Mesendoderm (in vitro differentiated cells): ENCODE measurements at places on chromosomes 1 and 21.

- no peak for DNase-seq
Observed at GRCh38 chr21:37550157-37550556, 183.6 kb downstream of the DYRK1A start.

GRCh38 chr1:168887381-168887780, 158.4 kb upstream of the DPT start:
- DNase-seq, result no peak

GRCh38 chr1:208542309-208542708, 298.1 kb upstream of the PLXNA2 start:
- no peak for DNase-seq

- DNase-seq, result no peak
Observed at GRCh38 chr1:29835406-29835805, 599.1 kb downstream of the PTPRU start.

GRCh38 chr21:41090981-41091380, 77.0 kb upstream of the BACE2 start:
- DNase-seq, result no peak

GRCh38 chr1:112718691-112719418, 3.7 kb upstream of the PPM1J start:
- DNase-seq, result peak; percentile 61

GRCh38 chr21:42254651-42255601, 36.0 kb downstream of the ABCG1 start:
- no peak for DNase-seq

DNA sequence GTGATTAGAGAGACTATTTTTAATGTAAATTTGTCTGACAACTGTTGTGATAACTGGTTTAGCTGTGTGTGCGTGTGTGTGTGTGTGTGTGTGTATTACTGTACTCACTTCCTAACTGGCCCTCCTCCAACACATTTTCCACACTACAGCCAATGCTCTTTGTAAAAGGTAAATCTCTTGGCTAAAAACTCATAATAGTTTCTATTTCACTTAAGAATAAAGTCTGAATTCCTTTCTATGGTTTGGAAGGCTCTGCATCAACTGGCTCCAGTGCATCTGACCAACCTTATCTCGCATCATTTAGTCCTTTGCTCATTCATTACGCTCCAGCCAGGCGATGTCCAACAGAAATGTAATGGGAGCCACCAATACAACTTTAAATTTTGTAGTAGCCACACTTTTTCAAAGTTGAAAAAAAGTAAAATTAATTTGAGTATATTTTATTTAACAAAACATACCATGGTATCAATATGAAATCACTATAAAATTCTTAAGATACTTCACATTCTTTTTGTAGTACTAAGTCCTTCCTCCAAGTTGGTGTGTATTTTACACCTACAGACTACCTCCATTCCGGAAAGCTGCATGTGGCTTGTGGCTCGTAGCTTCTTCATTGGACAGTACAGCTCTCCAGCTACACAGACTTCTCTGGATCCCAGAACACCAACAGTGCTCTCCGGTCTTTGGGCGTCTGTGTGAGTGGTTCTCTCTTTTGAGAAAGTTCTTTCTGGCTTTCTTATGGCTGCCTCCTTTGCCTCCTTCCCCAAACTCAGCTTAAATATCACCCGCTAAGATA, 68.9 kb downstream of the NRIP1 start:
- DNase-seq, result peak; percentile 66

- DNase-seq, result no peak
Observed at GRCh38 chr21:34695434-34695833, 26.6 kb downstream of the CLIC6 start.

DNA sequence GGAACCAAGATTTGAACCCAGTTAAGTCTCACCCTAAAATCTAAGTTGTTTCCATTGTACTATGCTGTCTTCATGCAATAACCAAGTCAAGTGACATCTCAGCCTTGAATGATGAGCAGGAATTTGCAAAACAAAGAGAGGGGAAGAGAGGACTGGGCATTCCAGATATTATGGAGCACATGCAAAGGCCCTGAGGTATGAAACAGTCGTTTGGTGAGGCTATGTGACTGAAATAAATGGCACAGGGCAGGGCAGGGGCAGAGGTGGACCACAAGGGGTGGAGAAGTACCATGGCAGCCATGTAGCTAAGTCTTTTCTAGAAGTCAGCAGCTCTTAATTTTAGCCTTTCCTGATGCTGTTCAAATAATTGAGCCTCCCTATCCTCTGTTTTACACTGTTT, 37.6 kb upstream of the RAP1A start:
- DNase-seq, result no peak

GRCh38 chr1:234553240-234554188, 56.5 kb downstream of the IRF2BP2 start:
- peak; percentile 44 for DNase-seq

DNA sequence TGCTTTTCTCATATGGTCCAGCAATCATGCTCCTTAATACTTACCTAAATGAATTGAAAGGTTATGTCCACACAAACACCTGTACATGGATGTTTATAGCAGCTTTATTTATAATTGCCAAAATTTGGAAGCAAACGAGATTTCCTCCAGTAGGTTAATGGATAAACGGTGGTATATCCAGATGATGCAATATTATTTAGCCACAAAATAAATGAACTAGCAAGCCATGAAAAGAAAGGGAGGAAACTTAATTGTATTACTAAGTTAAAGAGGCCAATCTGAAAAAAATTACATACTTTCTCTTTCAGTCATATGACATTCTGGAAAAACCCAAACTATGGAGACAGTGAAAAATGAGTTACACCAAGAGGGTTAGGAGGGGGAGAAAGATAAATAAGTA, 76.3 kb upstream of the LRRC7 start:
- no peak for DNase-seq
